Central memory CD8-positive, alpha-beta T cell (primary cell): ENCODE measurements at places on chromosomes 12 and 14.

GRCh38 chr12:72315858-72316257, 43.7 kb downstream of the TRHDE start:
- no peaks in the 10 kb centered on the region for H3K36me3 ChIP-seq
- no peaks in the 10 kb centered on the region for H3K4me1 ChIP-seq
- DNase-seq, result no peak
- H3K27ac ChIP-seq, result no peak overlapping the region

- H3K36me3 ChIP-seq, result no peaks in the 10 kb centered on the region
- H3K27ac ChIP-seq, result no peak overlapping the region
- peaks cover 43% of the 10 kb centered on the region for H3K27me3 ChIP-seq
- no peaks in the 10 kb centered on the region for H3K4me1 ChIP-seq
Observed at GRCh38 chr14:49480979-49481498, 105.1 kb downstream of the RPS29 start.

- H3K4me1 ChIP-seq, result no peaks in the 10 kb centered on the region
- no peak overlapping the region for H3K4me3 ChIP-seq
- H3K27ac ChIP-seq, result no peak overlapping the region
- H3K36me3 ChIP-seq, result no peaks in the 10 kb centered on the region
Observed at GRCh38 chr14:99733211-99733539, 49.1 kb downstream of the CYP46A1 start.

DNA sequence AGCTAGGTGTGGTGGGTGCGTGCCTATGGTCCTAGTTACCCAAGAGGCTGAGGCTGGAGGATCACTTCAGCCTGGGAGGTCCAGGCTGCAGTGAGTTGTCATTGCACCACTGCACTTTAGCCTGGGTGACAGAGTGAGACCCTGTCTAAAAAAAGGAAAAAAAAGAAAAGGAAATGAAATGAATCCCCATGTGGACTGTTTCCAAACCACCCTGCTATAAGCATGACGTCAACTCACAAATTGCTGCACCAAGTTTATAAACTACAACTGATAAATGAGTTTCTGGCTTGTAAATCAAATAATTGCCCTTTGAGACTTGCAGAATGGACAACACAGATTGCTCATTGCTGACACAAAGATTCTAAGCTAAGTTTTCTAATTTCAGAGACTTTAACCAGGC, 51.0 kb upstream of the STK38L start:
- H3K36me3 ChIP-seq, result no peaks in the 10 kb centered on the region
- no peak overlapping the region for H3K27ac ChIP-seq

DNA sequence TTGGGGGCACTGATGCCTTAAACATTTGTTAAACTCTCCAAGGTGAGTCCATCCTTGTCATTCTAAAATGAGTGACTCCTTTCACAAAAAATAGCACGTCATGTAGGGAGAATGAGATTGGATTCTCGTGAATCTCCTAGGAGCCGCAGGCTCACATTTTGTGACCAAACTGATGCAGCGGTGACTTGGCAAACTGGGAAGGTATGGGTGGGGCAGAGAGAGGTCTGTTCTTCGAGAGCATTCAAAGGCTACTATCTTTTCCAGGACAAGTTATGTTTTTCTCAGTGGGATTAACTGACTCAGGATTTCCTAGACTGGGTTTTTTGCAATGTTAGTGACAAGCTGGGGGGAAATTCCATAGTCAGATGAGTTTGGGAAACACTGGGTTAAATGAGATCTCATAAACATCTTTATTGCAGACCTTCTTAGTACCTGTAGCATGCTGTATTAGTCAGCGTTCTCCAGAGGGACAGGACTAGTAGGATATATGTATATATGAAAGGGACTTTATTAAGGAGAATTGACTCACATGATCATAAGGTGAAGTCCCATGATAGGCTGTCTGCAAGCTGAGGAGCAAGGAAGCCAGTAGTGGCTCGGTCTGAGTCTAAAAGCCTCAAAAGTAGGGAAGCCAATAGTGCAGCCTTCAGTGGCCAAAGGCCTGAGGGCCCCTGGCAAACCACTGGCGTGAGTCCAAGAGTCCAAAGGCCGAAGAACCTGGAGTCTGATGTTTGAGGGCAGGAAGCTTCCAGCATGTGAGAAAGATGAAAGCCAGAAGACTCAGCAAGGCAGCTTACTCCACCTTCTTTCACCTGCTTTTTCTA, 61.0 kb downstream of the FOXN4 start:
- no peaks in the 10 kb centered on the region for H3K27me3 ChIP-seq
- no peak overlapping the region for H3K27ac ChIP-seq
- no peaks in the 10 kb centered on the region for H3K4me1 ChIP-seq
- no peak overlapping the region for H3K4me3 ChIP-seq

GRCh38 chr12:91565246-91565645, 382.6 kb upstream of the DCN start:
- peaks cover 4% of the 10 kb centered on the region for H3K36me3 ChIP-seq
- no peak for DNase-seq
- no peaks in the 10 kb centered on the region for H3K27me3 ChIP-seq
- peaks cover 18% of the 10 kb centered on the region for H3K4me1 ChIP-seq
- no peak overlapping the region for H3K4me3 ChIP-seq

DNA sequence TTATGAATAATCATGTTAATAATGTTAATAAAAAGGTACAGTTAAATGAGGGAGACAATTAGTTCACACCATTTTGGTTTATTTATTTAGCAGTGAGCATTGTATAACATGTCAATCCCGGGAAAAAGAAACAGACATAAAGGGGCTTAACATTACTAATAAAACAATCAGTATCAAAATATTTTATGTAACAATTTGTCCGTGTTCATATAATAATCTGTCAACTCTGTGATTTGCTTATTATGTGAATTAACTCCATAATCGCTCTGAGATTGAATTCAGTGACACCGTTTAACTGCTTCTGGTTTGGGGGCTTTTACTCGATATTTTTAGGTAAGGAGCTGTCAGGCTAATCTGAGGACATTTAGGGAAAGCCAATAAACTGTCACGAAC, 95.8 kb upstream of the HMGA2 start:
- H3K27me3 ChIP-seq, result peaks cover 65% of the 10 kb centered on the region
- no peaks in the 10 kb centered on the region for H3K4me1 ChIP-seq
- no peaks in the 10 kb centered on the region for H3K36me3 ChIP-seq
- DNase-seq, result no peak

DNA sequence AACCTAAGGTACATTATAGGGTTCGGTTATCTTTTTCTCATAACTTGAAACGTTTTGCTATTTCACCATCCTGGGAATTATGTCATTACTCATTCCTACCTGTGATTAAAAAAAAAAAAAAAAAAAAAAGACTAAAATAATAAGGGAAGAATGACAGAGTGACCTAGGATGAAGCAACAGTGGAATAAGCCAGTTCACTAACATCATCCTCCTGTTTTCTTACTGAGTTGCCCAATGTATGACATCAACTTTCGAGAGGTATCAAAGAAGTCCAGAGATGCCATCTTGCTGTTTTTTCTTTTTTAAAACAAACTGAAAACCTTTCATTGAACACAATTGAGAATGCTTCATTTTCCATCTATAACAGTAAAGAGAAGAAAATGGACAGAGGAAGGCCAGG, 42.8 kb downstream of the AMN start:
- no peaks in the 10 kb centered on the region for H3K4me1 ChIP-seq
- DNase-seq, result no peak
- H3K4me3 ChIP-seq, result no peak overlapping the region
- no peak overlapping the region for H3K27ac ChIP-seq

DNA sequence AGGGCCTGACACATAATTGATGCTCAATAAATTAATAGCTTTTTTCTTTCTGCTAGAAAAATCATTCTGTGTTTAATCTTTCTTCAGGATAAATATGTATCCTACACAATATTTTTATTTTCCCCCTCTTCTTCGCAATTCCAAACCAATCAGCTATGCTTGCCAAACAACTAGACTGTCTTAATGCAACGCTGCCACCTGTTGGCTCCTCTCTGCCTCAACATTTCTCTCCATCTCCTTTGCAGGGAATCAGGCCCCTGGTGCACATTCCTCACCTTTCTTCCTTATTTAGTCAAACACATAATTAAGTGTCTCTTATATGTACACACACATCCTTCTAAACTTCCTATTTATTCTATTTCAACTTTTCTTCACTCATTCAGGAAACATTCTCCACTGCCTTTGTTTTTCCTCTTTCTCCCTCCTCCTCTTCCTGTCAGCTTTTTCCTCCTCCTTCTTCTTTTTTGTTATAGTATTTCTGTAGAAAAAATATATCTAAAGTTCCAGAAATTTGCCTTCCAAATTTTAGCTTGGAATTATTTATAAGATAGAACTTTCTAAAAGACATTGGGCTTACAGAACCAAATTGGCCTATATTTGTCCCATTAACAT, 406.0 kb downstream of the PRKD1 start:
- H3K36me3 ChIP-seq, result no peaks in the 10 kb centered on the region
- H3K4me1 ChIP-seq, result no peaks in the 10 kb centered on the region
- no peak for DNase-seq
- no peak overlapping the region for H3K4me3 ChIP-seq
- no peaks in the 10 kb centered on the region for H3K27me3 ChIP-seq

GRCh38 chr12:94122591-94122990, 25.8 kb upstream of the PLXNC1 start:
- H3K4me1 ChIP-seq, result peaks cover 27% of the 10 kb centered on the region
- H3K27ac ChIP-seq, result no peak overlapping the region
- no peak for DNase-seq
- no peak overlapping the region for H3K4me3 ChIP-seq
- H3K36me3 ChIP-seq, result no peaks in the 10 kb centered on the region

- no peaks in the 10 kb centered on the region for H3K27me3 ChIP-seq
- no peak overlapping the region for H3K27ac ChIP-seq
- H3K36me3 ChIP-seq, result peaks cover 3% of the 10 kb centered on the region
- no peak overlapping the region for H3K4me3 ChIP-seq
- DNase-seq, result no peak
Observed at GRCh38 chr14:57254884-57255283, 13.8 kb downstream of the EXOC5 start.

GRCh38 chr12:449203-449602, 10.5 kb upstream of the B4GALNT3 start:
- no peak for DNase-seq
- H3K4me3 ChIP-seq, result no peak overlapping the region
- no peaks in the 10 kb centered on the region for H3K4me1 ChIP-seq
- H3K27ac ChIP-seq, result no peak overlapping the region
- H3K27me3 ChIP-seq, result no peaks in the 10 kb centered on the region

DNA sequence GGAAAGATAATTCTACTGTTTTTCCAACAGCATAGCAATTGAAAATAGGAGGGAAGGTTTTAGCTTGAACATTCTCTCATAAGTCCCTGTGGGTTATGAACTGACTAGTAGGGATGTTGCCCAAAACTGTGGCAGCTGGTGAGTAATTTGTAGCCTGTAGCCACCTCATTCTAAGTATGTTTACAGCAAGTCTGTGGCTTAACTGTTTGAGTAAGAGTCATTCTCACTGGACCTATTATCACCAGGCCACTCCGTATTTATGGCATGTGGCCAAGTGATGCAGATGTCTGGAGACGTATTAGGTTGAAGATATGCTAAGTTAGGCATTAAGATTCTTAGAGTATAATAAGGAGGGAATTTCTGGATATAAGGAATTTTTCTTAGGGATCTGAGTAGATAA, 458.3 kb downstream of the ETNK1 start:
- no peak overlapping the region for H3K4me3 ChIP-seq
- H3K27ac ChIP-seq, result no peak overlapping the region
- no peak for DNase-seq

DNA sequence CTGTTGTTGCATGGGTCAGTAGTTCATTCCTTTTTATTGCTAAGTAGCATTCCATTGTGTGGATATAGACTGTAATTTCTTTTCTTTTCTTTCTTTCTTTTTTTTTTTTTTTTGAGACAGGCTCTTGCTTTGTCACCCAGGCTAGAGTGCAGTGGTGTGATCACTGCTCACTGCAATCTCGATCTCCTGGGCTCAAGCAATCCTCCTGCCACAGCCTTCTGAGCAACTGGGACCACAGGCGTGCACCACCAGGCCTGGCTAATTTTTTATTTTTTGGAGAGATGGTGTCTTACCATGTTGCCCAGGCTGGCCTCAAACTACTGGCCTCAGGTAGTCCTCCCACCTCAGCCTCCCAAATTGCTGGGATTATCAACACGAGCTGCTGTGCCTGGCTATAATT, 5.2 kb downstream of the ATP6V0A2 start:
- no peak overlapping the region for H3K27ac ChIP-seq
- no peak overlapping the region for H3K4me3 ChIP-seq
- H3K36me3 ChIP-seq, result peaks cover 12% of the 10 kb centered on the region
- no peak for DNase-seq
- no peaks in the 10 kb centered on the region for H3K27me3 ChIP-seq

DNA sequence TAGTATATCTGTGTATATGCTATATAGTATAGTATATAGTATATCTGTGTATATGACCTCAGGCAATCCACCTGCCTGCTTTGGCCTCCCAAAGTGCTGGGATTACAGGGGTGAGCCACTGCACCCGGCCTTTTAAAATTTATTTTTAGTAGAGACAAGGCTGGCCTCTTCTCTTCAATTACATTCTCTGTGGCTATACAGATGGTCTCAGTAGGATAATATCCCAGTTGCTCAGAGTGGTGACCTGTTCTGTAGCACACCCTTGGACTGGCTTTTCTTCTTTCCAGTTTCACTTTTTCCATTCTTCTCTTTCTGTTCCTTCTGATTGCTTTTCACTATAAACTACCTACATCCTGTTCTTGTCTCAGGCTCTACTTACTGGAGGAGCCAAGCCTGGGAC, 3.1 kb upstream of the NFATC4 start:
- H3K4me1 ChIP-seq, result peaks cover 34% of the 10 kb centered on the region
- H3K4me3 ChIP-seq, result no peak overlapping the region
- H3K27me3 ChIP-seq, result peaks cover 80% of the 10 kb centered on the region
- no peak overlapping the region for H3K27ac ChIP-seq

DNA sequence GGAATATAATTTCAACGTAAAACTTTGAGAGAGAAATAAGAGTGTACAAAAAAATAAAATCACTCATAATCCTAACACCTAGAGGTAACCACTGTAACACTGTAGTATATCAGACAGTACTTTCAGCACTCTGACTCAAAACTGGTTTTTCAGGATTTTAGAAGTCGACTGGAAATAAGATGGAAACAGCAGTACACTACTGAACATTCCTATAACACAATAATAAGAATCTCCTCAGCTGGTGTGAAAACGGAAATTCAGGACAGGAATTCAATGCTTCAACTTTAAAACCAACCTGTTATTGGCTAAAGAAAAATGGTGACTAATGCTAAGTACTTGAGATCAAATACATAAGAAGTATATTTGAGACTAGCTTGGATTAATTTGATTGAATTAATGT, 12.3 kb upstream of the PITPNM2 start:
- H3K4me1 ChIP-seq, result no peaks in the 10 kb centered on the region
- DNase-seq, result no peak
- H3K4me3 ChIP-seq, result no peak overlapping the region
- peaks cover 47% of the 10 kb centered on the region for H3K36me3 ChIP-seq
- no peak overlapping the region for H3K27ac ChIP-seq

- no peaks in the 10 kb centered on the region for H3K27me3 ChIP-seq
- H3K4me1 ChIP-seq, result peaks cover 30% of the 10 kb centered on the region
- peaks cover 16% of the 10 kb centered on the region for H3K36me3 ChIP-seq
- peak overlapping the region; percentile 99 for H3K27ac ChIP-seq
- no peak for DNase-seq
Observed at GRCh38 chr12:9870286-9870866, 1.2 kb upstream of the CLEC2B start.
